K562 (cell line): ENCODE measurements at places on chromosomes 12 and 14.

GRCh38 chr12:71045781-71046180, 112.0 kb downstream of the TSPAN8 start:
- DNase-seq, result no peak

GRCh38 chr14:85293612-85294234, 236.2 kb upstream of the FLRT2 start:
- DNase-seq, result no peak

DNA sequence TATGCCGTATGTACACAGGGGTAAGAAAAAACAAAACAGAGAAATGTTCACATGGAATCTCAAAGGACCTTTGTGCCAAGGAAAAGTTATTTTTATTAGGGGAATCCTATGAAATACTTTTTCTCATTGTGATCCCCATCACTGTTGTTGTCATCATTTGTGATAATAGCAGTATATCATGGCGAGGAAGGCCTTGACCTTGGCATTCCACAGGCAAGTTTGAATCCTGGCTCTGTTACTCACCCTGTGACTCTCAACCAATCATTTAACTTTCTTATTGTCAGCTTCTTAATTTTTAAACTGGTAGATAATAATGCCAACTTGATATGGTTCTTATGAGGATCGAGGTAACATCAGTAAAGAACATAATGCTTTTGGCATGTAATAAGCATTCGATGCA, 142.2 kb upstream of the DDHD1 start:
- no peak for DNase-seq

DNA sequence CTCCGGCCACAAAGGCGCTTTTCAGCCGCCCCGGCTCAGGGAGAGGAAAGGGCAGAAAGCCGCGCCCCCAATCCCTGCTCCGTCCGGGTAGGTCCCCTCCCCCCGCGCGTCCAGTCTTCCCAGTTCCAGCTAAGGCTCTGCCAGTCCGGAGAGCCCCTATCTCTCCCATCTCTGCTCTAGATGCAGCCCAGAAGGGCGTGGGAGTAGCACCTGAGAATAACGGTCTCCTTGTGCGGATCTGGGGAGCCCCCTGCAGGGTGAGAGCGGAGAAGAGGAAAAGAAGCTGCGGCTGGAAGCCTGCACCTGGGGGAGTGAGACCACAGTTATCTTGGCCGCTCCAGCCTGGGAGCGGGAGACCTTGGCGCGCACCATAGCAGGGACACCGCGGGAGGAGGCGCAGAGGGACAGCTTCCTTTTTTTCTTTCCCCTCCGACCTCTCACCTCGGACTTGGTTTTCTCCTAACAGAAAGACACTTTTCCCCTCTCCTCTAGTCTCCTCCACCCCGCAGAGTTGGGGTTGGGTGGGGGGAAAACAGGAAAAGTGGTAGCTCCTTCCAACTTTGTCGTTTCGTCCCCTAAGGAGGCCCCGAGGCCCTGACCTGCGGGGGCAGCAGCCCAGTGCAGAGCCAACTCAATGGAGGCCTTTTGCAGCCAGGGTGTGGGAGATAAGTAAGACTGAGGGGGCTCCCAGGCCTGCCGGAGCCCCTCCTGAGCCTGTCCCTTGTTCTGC, 2.4 kb downstream of the DHH start:
- peak; percentile 93 for DNase-seq

DNA sequence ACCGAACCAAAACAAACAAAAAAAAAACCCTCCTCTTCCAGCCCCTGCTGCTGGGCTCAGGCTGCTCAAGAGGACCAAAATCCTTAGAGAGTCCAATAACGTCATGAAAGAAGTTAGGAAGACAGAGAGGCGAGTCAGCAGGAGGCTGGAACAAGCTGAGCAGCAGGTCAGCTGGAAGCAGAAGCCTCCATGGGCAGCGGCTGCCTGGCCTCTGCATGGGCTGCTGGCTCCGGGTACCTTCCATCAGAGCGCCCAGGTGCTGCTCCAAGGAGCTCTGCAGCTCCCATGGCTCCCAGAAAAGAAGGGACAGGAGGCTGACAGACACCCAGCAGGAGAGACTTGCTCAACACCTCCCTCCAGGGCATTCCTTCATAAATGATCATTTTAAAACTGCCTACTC, 3.2 kb upstream of the KRT2 start:
- DNase-seq, result no peak

- no peak for DNase-seq
Measured at GRCh38 chr14:60665177-60665550, 15.9 kb upstream of the SIX1 start.

DNA sequence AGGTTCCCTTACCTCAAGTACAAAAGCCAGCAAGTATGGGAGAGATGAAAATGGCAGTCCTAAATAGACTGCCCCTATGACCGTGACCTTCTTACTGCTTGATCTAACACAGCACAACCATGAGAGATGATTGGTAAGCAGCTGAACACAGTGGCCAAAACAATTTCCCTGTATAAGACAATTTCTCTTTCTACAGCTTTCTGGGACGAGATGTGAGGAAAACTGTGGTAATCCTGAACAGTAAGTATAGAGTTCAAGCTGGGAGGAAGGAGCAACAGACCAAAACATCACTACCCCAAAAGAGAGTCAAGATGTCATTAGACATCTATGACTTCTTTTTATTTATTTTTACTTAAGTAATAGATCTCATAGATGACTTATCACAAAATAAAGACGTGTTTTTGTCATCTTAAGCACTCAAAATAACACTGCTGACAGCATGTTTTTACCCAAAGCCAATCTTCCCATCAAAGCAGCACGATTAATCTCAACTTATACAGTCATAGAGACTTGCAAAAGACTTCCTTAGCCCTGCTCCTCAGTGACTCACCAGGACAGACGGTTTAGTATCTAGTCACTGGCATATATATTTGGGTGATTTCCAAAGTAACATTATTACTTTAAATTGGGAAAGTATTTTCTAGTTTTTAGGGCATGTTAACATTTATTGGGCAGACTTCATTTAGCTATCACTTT, 3.7 kb downstream of the TMEM52B start:
- no peak for DNase-seq

DNA sequence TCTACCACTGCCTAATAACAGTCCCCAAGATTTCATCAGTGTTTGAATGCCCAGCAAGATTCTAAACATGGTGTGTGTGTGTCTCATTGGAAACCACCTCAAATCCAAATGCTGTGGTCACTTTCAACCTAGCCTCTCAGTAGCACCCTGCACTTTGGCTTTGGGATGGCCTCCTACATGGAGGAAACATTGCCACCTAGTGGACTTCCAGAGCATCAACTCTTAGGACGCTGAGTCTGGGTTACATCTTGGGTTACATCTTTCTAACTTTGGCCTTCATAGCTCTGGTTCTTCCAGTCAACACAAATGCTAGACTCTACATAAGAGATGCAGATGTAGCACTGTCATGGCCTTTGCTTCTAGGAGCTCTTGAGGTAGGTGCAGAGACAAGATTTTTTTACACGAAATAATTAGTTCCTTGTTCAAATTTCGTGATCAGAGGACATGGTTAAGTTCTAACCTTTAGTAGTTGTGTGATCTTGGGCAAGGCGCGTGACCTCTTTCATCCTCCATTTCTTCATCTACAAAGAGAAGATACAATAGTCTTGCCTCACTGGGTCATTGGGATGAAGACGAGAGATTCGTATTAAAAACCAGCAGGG, 113.5 kb upstream of the VASH1 start:
- DNase-seq, result peak; percentile 54

- DNase-seq, result no peak
Measured at GRCh38 chr14:89588016-89588415, 171.0 kb upstream of the FOXN3 start.

DNA sequence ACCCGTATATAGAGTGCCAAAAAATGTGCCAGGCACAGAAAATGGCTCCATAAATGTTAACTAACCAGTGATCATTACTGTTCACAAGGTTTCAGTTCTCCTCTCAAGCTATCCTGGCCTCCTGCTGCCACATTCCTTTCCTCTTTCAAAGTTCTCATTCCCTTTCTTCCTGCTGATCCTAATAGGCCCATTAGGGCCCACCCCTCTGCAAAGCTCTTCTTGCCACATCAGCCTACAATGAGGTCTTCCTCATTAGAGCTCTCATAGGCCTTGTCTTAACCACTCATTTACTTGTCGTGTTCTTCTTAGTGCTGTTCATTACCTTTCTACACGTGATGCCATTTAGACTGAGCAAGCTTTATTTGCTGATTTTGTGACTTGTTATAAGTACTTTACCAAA, 40.5 kb downstream of the RPS29 start:
- no peak for DNase-seq

- DNase-seq, result no peak
Measured at GRCh38 chr14:47022721-47023120, 371.1 kb upstream of the RPL10L start.

- DNase-seq, result no peak
Measured at GRCh38 chr14:41605550-41606281, 960 bp upstream of the LRFN5 start.

DNA sequence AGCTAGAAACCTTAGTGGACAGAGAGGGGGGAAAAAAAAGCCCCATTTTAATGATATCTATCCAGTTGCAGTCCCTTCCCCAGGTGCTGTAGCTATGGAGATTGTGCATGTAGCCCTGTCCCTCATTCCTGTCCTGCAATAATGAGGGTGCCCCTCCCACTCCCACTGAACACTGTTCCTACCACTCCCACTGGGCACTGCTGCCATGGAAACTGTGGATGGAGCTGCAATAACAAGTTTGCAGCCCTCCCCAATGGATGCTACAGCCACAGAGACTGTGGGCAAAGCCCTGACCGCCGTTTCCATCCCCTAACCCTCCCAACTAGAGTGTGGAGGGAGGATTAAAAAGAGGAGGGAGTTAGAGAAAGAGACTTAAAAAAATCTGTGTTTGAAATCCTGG, 238.3 kb downstream of the FUT8 start:
- no peak for DNase-seq

DNA sequence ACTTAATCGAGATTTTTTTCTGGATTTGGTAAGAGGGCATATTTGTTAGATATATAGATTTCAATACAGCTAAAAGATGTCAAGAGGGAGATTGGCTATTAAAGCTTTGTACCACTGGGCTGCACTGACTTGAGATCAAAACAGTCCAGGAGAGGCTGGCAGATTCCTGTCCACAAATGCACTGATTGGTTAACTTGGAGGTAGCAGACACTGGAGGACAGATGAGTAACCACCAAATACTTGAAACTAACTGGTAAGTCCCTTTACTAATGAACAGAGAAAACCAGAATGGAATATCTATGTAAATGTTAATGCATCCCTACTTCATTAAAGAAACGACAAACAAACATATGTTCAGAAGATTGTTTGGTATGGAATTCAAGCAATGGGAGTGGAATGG, 416.6 kb downstream of the LRIG3 start:
- DNase-seq, result no peak

DNA sequence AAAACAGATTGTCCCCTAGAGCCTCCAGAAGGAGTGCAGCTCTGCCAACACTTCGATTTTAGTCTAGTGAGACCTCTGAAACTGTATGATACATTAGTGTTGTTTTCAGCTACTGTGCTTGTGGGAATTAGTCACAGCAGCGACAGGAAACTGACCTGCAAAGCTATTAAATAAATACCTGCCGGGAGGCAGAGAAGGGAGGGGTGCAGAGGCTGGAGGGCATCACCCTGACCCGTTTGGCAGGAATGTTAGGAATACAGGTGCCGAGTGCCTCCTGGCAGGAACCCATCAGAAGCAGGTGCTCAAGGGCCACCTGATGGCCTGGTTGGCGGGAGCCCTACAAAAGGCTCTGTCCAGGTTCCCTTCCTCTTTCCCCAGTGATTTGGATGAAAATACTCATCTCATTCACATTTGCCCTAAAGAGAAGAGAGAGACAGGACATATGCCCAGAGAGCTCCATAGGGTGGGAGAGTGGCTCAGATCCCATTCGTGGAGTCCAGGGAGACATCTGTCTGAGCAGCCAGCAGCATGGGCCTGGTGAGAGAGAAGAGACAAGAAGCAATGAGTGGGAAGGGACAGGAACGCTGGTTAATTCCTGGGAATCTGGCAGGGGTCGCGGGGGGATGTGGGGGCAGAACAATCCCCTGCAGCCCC, 44.6 kb downstream of the C14orf132 start:
- DNase-seq, result no peak

DNA sequence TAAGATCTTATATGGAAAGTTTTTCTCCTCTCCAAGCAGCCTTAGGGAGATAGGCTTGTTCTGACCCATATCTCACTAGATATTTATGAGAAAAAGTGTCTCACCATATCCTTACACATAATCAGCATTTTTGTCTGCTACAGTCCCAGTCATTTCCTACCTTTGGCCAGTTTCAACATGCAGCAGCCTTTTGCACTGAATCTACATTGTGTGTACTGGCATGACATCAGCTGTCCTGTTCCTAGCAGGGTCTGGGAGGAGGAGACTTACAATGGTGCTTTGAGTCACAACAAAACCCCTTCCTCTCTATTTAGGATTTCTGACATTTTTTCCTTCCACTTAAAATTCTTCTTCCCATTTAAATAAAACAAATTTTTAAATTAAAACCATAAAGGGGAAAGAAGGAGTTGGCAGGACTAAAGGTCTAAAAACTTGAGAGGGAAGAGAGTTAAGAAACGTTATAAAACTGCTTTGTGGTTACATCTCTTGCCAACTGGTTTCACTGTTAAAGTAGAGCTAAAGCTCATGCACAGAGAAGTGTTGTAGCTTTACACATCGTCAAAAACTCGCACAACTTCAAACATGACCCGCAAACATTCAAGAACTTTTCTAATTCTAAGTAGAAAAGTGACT, 53.3 kb upstream of the CERS5 start:
- DNase-seq, result peak; percentile 54

DNA sequence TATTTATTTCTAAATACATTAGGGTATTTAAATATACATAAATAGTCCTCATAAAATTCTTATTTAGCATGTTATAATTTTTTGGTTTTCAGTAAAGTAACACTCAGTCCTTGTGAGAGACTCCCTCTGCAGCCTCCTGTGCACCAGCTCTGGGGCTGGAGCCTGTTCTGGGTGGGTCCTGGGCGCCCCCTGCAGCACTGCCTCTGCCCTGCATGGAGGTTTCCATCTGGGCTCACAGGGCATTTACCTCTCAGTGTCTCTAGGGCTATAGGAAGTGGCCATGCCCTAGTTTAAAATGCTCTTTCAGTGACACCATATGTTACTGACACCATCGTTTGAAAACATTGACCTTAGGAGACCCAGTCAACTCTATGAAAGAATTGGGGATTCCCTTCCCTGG, 1155.2 kb downstream of the TMEM121 start:
- DNase-seq, result no peak

DNA sequence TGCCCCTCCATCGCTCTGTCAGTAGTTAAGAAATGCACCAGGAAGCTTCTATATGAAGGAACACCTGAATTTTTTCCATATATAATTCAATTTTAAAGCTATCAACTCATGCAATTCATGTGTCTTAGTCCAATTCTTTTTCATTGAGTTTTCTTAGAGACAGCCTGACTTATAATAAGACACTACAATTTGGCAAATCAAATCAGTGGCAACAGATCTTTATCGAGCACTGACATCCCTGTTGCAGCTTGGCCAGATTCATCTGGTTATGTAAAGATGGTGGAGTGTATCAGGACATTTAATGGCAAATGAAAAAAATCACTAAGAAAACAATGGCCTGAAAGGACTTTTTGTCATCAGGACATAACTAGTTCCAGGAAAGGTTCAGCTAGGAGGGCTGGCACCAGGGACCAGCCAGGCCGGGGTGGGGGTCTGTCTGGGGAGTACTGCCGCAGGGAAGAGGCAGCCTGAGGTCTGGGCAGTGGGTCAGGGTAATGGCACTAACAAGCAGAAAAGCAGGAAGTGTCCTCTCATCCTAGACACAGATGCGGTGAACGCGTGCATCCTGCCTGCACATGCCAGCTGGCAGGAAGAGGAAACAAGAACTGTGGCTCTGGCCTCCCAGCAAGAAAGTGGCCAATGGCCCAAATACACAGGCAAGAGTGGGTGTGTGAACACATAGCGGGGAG, 100.5 kb upstream of the LMNTD1 start:
- DNase-seq, result no peak
